ENCODE measurements at places on chromosomes 2 and 18. TPM values are rescaled to one million over a fixed set of nuclear protein-coding genes. Genes with fewer than 3 reads are reported as not detected.

Gene BCL11A
- 0.71 TPM for total RNA-seq

Gene FSIP2
- total RNA-seq = not detected

Gene SLC11A1
- 0.42 TPM for total RNA-seq

Gene ANTXR1
- total RNA-seq = 25.7 TPM

Gene KLHL29
- 16.7 TPM for total RNA-seq

DNA sequence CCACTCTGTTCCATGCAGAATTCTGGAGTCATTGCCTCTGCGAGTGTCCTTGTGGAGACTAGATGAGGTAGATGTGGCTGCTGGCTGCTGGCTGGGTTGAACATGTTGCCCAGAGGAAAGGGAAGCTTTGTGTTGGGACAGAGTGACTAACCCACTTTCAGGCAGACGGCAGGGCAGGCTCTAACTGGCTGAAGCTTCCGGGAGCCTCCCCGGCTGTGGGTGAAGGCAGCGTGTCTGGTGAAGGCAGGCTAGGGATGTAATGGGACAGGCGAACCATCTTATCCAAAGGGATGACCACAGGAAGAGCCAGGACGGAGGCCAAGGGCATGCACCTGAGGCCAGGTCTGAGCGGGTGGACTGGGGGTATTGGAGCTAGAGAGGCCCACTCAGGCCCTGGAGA, 16.0 kb downstream of the ASPRV1 start:
- H3K27me3 ChIP-seq = no peaks in the 10 kb centered on the region
- H3K4me1 ChIP-seq = peaks cover 19% of the 10 kb centered on the region
- no peak overlapping the region for H3K27ac ChIP-seq
- H3K4me3 ChIP-seq = no peak overlapping the region
- H3K36me3 ChIP-seq = no peaks in the 10 kb centered on the region

DNA sequence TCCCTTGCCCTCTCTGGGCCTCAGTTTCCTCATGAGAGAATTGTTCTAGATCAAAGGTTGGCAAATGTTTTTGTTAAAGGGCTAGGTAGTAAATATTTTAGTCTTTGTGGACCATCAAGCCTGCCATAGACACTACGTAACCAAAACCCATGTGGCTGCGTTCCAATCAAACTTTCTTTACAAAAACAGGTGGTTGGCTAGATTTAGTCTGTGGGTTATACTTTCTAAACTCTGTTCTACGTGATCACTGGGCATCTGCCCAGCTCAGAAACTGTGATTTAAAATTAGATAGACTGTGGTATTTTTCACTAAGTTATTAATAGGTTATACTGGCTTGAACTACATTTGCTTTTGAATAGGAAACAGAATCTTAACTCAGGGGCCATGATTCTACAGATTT, 149.8 kb upstream of the DCC start:
- no peak overlapping the region for H3K4me3 ChIP-seq
- no peaks in the 10 kb centered on the region for H3K27me3 ChIP-seq
- DNase-seq = no peak
- no peaks in the 10 kb centered on the region for H3K36me3 ChIP-seq
- H3K27ac ChIP-seq = no peak overlapping the region

GRCh38 chr2:100928235-100928634, 73.9 kb upstream of the RPL31 start:
- H3K4me1 ChIP-seq = no peaks in the 10 kb centered on the region
- H3K27me3 ChIP-seq = no peaks in the 10 kb centered on the region
- H3K36me3 ChIP-seq = peaks cover 5% of the 10 kb centered on the region

DNA sequence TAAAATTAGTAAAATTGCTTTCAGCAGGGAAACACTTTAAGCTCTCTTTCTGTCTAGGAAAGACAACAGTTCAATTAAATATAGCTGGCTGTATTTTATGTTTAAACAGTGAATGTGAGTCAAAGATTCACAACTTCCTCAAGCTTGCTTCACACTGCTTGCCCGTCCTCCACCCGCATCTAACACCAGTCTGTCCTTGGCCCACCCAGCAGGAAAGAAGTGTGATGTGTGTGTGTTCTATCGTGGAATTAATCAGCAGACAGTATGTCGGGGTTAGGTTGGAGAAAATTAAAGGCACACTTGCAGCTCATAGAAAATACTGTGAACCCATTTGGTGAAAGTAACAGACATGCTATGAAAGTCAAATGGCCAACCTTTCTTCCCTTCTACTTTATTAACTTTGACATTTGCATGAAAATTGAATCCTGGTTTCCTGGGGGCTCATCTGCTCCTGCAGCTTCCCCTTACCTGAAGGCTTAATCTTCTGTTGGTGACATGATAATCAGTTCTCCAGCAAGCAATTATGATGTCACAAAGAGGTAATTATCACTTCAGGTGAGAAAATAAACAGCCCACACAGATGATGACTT, 182.0 kb downstream of the UXS1 start:
- H3K4me3 ChIP-seq = no peak overlapping the region
- H3K27ac ChIP-seq = no peak overlapping the region
- H3K27me3 ChIP-seq = no peaks in the 10 kb centered on the region

GRCh38 chr2:156430980-156431358, 5.2 kb upstream of the GPD2 start:
- H3K36me3 ChIP-seq = no peaks in the 10 kb centered on the region
- H3K4me1 ChIP-seq = peaks cover 17% of the 10 kb centered on the region

DNA sequence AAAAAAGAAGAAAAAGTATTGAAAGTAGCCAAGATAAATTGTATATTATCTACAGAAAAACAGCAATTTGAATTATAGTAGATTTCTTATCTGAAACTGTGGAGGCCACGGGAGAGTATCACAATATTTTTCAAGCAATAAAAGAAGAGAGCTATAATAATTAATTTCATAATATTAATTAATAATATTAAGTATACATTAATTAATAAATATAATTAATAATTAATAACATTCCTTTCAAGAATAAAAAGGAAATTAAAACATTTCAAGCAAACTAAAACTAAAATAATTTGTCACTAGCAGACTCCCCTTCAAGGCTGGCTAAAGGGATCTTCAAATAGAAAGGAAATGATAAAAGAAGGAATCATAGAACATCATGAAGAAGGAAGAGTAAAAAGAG, 372.7 kb upstream of the KYNU start:
- no peaks in the 10 kb centered on the region for H3K4me1 ChIP-seq
- H3K27me3 ChIP-seq = no peaks in the 10 kb centered on the region
- no peaks in the 10 kb centered on the region for H3K36me3 ChIP-seq
- no peak overlapping the region for H3K27ac ChIP-seq
- H3K4me3 ChIP-seq = no peak overlapping the region
- DNase-seq = no peak

GRCh38 chr2:11071211-11071610, 84.1 kb upstream of the SLC66A3 start:
- no peaks in the 10 kb centered on the region for H3K4me1 ChIP-seq
- H3K36me3 ChIP-seq = no peaks in the 10 kb centered on the region
- H3K4me3 ChIP-seq = no peak overlapping the region
- H3K27me3 ChIP-seq = no peaks in the 10 kb centered on the region
- H3K27ac ChIP-seq = no peak overlapping the region

DNA sequence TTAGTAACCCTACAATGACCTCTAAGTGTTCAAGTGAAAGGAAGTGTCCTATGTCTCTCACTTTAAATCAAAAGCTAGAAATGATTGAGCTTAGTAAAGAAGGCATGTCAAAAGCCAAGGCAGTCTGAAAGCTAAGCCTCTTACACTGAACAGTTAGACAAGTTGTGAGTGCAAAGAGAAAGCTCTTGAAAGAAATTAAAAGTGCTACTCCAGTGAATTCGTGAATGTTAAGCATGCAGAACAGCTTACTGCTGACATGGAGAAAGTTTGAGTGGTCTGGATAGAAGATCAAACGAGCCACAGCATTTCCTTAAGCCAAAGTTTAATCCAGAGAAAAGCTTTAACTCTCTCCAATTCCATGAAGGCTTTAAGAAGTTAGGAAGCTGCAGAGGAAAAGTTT, 373.7 kb downstream of the NR4A2 start:
- H3K4me3 ChIP-seq = no peak overlapping the region
- DNase-seq = no peak
- H3K36me3 ChIP-seq = no peaks in the 10 kb centered on the region
- H3K27me3 ChIP-seq = no peaks in the 10 kb centered on the region
- H3K27ac ChIP-seq = no peak overlapping the region

- H3K27ac ChIP-seq = no peak overlapping the region
- H3K4me3 ChIP-seq = no peak overlapping the region
- DNase-seq = no peak
- H3K36me3 ChIP-seq = no peaks in the 10 kb centered on the region
- no peaks in the 10 kb centered on the region for H3K27me3 ChIP-seq
- H3K4me1 ChIP-seq = no peaks in the 10 kb centered on the region
Measured at GRCh38 chr2:125679903-125680302, 976.1 kb upstream of the GYPC start.

DNA sequence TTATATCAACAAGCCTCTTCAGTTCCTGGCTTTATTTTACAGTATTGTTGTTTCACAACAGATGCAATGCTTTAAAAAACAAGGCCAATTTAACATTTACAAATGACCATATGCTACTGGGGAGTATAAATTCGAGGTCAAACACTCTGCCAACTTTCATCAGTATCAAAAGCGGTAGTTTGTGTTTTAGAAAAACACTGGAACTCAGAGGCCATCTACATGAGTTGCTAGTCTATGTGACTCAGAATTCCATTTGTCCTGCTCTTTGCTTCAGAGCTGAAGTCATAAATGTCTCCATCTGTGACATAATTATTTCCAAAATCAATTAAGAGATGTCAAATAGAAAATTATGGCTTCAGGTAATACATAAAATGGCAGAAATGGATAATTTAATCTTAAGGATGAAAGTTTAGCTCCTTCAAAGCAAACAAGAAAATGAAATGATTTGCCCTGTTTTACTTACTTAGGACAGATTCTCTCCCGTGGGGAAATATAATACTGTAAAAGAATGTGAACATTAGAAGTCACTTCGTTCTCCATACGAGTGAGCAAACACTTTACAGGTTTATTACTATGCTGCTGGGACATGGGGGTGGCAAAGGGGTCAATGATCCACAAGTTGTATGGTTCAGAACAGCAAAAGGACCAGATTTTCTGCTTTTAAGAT, 3.7 kb downstream of the MEX3C start:
- H3K36me3 ChIP-seq = no peaks in the 10 kb centered on the region
- peaks cover 8% of the 10 kb centered on the region for H3K4me1 ChIP-seq
- H3K27ac ChIP-seq = no peak overlapping the region

DNA sequence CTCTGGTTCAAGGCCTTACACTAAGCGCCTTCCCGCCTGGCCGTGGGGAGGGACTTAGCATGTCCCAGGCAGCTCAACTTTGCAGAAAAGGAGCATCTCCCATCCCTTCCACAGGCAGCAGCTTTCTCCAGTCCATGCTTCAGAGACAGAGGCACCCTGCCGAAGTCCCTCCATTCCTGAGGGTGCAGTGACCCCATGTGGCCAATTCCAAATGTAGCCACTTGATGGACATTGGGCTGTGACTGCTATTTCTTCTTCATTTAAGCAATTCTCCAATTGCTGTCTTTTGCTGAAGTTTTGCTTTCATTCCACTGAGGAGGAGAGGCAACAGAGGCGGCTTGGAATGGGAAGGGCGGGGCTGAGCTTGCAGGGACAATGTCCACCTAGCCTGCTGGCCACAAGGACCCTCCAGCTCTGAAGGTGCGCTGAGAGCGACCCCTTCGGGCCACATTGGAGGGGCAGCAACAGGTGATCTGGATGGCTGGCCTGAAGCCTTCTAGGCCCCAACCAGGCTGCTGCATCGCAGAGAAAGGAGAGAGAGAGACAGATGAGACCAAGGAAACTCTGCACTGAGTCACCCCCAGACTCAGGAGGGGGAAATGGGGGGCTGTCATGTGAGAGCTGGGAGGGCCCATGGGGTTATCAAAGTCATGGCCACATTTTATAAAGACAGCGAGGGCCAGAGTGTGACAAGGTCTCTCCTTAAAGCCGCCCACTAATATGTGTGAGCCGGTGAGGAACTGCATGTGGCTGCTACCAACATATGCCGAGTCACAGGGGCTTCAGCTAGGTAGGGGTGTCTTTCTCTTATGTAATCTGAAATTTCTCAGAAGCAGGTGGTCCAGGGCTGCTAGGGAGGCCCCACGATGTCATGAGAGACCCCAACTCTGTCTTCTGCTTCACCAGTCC, 61.3 kb downstream of the LONRF2 start:
- no peaks in the 10 kb centered on the region for H3K36me3 ChIP-seq
- DNase-seq = peak; percentile 36
- no peaks in the 10 kb centered on the region for H3K4me1 ChIP-seq
- H3K27ac ChIP-seq = no peak overlapping the region

DNA sequence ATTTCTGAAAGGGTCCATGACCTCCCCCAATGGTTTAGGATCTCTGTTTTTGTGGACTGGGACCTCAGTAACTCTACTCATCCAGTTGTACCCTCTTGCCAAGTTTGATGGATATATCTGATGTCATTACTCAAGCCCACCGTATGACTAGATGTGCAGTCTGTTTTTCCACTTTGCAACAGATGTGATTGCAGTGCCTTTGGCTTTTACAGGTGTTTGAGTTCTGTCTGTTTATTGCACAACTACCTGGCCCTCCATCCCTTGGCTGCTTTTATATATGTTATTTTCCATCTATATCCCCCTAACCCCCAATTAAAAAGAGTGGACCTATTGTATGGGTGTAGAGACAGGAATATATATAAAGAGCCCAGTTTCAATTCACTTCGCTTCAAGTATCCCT, 10.8 kb downstream of the NCOA1 start:
- DNase-seq = no peak
- no peaks in the 10 kb centered on the region for H3K36me3 ChIP-seq
- no peaks in the 10 kb centered on the region for H3K4me1 ChIP-seq
- no peaks in the 10 kb centered on the region for H3K27me3 ChIP-seq
- no peak overlapping the region for H3K4me3 ChIP-seq

DNA sequence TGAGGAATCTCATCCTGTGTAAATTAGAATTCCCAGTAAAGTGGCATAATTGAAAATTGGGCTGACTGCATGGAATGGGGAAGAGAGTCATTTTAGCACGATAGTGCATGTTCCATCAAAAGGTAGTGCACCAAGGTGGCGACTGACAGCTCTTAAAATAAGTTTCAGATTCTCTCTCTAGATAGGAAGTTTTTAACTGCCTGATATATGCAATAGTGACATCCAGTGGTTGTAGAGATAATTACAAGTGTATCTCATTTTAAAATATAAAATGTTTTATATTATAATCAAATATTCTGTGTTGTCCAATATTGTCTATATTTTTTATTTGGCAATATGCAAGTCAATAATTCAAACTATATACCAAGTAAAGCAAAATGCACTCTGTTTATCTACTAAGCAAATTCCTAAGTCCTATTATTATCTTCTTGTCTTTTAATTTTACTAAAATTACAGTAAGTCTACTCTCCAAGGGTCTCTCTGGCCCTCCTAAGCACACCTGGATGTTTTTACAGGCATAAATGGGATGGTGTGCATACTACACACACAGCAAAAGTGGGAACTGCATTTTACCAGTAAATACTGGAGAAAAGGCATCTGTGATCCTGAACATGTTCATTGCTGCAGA, 397.7 kb upstream of the HNRNPA3 start:
- no peaks in the 10 kb centered on the region for H3K36me3 ChIP-seq
- no peaks in the 10 kb centered on the region for H3K4me1 ChIP-seq
- H3K27me3 ChIP-seq = peaks cover 12% of the 10 kb centered on the region

GRCh38 chr2:175004730-175004979, 526 bp downstream of the CHN1 start:
- DNase-seq = no peak
- peak overlapping the region; percentile 16 for H3K27ac ChIP-seq
- peaks cover 13% of the 10 kb centered on the region for H3K4me1 ChIP-seq
- H3K4me3 ChIP-seq = peak overlapping the region; percentile 60
